GM12892 (cell line): ENCODE measurements at places on chromosomes 13 and 19.

- DNase-seq, result no peak
Observed at GRCh38 chr13:26721251-26722121, 39.1 kb downstream of the GPR12 start.

- DNase-seq, result no peak
Observed at GRCh38 chr13:75555836-75556235, 6.2 kb downstream of the UCHL3 start.

GRCh38 chr19:49019242-49019932, 2.5 kb upstream of the LHB start:
- peak; percentile 70 for DNase-seq

GRCh38 chr19:38812009-38812840, 520 bp downstream of the LGALS4 start:
- DNase-seq, result no peak

GRCh38 chr13:82480415-82480814, 1401.9 kb downstream of the SLITRK1 start:
- no peak for DNase-seq

GRCh38 chr19:17075864-17076542, 426 bp downstream of the MYO9B start:
- DNase-seq, result no peak

- DNase-seq, result no peak
Observed at GRCh38 chr19:45161738-45162607, 1.2 kb upstream of the NKPD1 start.

GRCh38 chr13:112333756-112334543, 42.2 kb upstream of the SPACA7 start:
- DNase-seq, result no peak

DNA sequence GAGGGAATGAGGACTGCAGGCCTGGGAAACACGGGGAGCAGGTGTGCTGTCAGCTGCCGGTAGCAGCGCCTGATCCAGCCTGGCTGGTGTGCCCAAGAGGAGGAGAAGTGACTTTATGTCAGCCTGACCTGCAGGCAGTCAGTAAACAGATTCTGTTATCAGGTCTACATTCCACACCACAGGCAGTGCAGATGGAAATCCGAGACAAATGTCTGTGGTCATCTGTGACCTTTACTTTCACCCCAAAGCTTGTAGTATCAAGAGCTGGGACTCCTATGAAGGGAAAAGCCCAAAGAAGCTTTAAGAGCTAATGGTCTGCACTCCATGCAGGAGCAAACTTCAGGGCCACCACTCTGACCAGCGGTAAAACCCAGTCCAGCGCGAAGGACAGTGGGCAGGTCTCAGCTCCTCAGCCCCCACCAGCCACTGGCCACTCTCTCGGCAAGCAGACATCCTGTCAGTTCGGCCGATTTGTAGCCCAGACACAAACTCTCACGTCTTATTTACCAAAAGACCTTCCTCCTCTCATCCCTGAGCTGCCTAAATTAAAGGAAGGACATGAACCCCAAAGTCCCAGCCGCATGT, 7.7 kb downstream of the EPS15L1 start:
- no peak for DNase-seq

DNA sequence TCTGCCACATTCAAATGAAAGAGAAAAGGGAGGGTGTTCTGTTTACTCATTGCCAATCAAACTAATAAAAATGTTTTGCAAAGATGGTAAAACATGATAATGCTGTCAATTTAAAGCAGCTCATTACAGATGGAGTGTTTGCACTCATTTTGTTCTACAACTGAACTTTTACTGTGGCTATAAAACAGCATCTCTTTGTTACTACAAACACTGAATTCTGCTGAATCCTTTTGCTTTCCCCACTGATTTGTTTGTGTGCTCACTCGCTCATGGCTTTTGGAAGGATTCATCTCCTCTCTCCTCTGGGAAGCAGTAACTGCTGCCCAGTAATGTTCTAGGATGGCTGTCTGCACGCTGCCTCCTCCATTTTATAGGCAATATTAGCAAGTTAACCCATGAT, 434.5 kb downstream of the PCDH9 start:
- no peak for DNase-seq

DNA sequence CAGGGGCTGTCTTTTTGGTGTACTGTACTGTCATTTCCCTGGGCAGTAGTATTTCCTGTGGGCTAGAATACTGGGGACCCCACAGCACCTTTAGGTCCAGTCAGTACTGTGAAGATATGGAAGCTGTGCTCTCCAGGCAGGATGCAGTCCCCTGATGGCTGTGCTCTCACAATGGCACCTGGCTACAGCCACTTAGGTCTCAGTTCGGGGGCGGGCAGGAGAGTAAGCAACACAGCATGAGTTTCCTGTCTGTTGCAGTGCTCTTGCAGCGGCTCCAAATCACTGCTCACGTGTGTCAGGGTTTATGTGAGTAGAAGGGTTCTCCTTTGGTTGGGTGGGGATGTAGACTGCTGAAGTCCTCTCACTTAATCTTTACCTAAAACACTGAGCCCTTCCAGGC, 810.4 kb downstream of the DACH1 start:
- DNase-seq, result no peak

GRCh38 chr13:100178309-100178708, 89.4 kb downstream of the PCCA start:
- DNase-seq, result no peak

- no peak for DNase-seq
Observed at GRCh38 chr13:97255515-97256021, 33.4 kb downstream of the MBNL2 start.

- DNase-seq, result no peak
Observed at GRCh38 chr13:85974608-85975366, 175.6 kb upstream of the SLITRK6 start.

- DNase-seq, result no peak
Observed at GRCh38 chr13:75803164-75803611, 167.1 kb downstream of the LMO7 start.

DNA sequence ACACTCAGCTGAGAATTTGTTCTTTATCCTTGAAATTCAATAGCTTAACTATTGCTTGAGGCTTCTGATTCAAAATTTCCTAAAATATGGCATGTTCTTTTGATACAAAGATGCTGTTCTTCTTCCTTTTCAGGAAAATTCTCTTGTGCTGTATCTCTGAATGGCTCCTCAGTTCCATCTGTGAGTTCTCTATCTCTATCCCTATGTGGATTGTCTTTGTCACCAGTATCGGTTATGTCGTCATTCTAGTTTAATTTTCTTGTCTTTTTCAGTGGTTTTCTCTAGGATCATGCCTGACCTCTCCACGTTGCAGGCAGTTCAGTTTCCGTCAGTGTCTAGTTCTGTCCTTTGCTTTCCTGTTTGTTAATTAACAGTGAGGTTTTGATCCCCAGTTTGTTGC, 104.6 kb upstream of the GJB6 start:
- DNase-seq, result no peak

DNA sequence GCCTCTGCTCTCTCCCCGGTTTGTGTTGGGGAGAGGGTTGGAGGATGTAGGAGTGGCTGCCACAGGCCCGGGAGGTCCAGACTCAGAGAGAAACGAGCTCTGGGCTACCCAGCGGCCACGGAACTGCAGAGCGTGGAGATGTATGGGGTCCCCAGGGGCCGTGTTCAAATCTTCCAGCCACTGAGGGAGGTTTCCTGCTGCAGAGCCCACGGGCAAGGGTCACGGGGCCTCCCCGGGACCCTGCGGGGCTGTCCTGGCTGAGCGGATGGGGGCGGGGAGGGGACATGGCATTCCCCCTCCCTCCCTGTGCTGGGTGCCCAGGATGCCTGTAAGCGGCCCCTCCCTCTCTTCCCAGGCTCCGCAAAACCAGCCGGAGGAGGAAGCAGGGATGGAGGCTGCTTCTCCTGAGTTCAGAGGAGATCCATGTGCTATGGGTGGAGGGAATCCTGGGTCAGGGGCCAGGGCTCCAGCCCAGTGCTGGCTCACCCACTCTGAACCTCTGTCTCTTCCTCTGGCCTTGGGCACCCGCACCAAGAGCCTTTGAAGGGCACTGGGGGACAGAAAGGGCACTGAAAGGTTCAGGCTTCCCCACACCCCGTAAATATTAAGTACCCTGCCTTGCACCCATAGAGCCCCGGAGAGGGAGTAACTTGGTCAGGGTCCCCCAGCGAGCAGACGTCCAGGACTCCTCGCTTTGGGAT, 22.6 kb downstream of the SMIM24 start:
- DNase-seq, result no peak

GRCh38 chr19:9871626-9872338, 36.7 kb downstream of the PIN1 start:
- no peak for DNase-seq

- no peak for DNase-seq
Observed at GRCh38 chr13:58547419-58547818, 915.9 kb downstream of the PCDH17 start.

DNA sequence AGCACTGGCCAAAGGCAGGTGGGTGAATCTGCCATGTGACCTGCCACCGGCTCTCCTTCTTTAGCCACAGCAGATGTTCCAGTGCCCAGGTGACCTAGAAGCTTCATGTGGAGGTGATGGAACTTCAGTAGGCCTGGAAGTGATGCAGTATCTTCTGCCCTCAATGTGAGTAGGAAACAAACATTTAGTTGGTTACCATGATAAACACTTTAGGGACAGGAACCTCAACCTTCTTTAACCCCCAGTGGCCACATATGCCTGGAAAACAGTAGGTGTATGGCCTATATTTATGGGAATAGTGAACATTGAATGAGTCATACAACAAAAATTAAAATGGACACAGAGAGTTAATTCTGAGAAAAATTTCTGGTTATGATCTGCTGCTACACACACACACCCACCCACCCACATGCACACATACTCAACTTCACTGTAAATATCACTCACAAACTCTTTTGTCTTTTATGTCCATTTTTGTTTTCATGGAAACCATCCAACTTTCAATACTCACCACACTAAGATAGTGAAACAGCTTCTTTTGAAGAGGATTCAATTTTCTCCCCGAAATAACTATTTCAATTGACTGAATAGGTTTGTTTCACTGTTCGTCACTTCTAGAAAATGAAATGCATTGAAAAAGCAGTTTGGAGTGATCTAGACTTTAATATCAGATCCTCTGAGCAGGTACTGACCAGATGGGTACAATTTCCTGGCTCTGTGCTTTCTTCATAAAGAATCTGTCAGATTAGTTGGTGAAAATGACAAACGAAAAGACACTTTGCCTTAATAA, 97.3 kb downstream of the STARD13 start:
- no peak for DNase-seq

- no peak for DNase-seq
Observed at GRCh38 chr13:108551674-108552073, 77.7 kb upstream of the MYO16 start.

GRCh38 chr13:80345771-80346510, 5.0 kb upstream of the SPRY2 start:
- no peak for DNase-seq

DNA sequence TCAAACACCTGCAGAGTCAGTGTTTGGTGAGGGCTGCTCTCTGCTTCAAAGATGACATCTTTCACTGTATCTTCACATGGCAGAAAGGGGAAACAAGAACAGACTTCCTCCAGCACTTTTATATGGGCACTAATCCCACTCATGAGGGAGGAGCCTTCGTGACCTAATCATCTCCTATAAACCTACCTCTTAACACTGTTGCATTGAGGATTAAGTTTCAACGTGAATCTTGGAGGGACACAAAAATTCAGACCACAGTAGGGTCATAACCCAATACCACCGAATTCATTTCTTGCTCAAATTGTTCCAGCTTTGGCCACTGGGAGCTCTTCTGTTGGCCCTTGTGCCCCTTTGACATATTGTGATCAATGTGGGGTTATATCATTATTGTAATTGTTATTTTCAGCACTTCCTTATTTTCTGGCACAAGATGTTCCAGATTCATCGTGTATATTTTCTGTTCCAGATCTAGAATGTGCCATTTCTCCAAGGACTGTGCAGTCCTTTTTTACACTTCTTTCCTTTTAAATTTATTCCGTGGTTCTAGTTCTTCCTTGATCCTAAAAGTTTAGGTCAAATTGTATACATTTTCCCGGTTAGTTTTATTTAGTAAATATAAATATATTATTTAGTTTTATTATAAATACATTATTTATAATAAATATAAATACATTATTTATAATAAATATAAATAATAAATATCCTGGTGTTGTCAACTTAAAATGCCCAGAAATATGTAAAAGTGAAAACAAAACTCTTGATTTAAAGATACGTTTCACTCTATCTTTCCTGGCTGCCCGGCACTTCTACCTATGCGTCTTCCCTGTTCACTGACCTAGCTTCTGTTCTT, 35.5 kb upstream of the IGFL4 start:
- no peak for DNase-seq

DNA sequence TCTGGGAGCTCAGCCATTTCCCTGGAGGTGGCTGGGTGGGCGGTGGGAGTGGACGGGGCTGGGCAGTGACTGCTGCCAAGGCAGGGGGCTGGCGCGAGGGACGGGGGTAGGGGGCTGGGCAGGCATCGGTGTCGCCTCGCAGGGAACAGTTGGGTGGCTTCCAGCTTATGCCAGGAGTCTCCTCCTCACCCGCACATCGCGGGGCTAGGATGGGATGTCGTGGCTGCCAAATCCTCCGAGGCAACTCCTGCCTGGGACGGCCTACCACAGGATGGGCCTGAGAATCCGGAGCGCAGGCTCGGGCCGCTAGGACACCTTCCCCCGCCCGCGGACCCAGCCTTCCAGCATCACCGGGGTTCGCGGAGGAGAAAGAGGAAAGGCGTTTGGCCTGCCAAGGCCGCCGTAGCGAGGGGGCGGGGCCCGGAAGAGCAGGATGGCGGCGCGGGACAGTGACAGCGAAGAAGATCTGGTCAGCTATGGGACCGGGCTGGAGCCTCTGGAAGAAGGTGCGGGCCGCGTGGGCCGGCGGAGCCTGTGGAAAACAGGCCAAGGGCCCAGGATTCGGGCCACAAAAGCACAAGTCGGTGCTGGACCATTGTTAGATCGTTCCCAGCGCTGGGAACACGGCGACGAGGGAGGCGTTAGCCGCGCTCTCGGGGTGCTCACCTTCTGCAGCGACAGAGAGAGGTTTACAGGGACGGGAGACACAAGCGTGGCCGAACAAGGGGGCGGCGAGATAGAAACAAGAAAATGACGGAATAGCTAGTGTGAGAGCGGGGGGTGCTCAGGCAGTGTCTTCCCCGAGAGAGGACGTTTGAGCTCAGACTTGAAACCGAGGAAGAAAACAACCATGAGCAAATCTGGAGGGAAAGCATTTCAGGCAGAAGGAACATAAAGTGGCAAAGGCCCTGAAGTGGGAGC, at the start of gene GPATCH1:
GPATCH1 (plus strand) TSS at position 421 of the 921 bp plus-strand sequence; CDS start at position 434, 13 bp downstream.
- peak; percentile 91 for DNase-seq

DNA sequence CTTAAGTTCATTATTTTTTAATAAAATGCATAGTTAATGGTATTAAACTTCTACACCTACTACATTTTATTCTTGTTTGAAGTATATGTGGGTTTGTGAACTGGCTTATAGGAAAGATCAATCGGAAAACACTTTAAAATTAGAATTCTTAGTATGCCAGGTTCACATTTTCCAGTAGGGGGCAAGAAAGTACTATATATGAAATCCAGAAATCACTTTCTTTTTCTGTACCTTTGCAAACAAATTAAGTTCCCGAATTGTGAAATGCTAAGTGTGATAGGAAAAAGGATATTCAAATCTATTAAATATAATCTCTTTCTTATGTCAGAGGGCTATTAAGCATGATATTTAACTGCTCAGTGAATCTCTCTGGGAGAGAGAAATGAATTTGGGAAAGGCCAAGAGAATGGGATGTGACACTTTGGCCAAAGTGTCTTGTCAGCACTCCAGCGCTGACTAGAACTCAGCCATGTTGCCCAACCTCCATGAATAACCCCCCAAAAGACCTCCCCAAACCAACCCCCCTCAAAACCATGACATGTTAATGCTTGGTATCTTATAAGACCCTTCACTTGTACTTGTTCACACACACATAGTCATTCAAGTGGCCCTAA, 122.6 kb upstream of the SLC10A2 start:
- DNase-seq, result no peak
